Progenitor cell of endocrine pancreas (in vitro differentiated cells): ENCODE measurements at places on chromosomes 12 and 14.
A peak's percentile ranks its signal among the peaks of the same experiment; 100 is the strongest.

- DNase-seq: no peak
- H3K27ac ChIP-seq: no peak overlapping the region
- no peak overlapping the region for H3K4me3 ChIP-seq
These were observed 154.1 kb upstream of the GRIP1 start for GRCh38 chr12:66832997-66833396.

- H3K36me3 ChIP-seq: no peaks in the 10 kb centered on the region
- no peak overlapping the region for H3K4me3 ChIP-seq
- no peak for DNase-seq
- no peaks in the 10 kb centered on the region for H3K27me3 ChIP-seq
- no peak overlapping the region for H3K27ac ChIP-seq
These were observed 495.1 kb downstream of the EGLN3 start for GRCh38 chr14:33455654-33456345.

- peak overlapping the region; percentile 95 for H3K27ac ChIP-seq
- peaks cover 23% of the 10 kb centered on the region for H3K4me1 ChIP-seq
- peak overlapping the region; percentile 89 for H3K4me3 ChIP-seq
- no peaks in the 10 kb centered on the region for H3K27me3 ChIP-seq
These were observed 1.7 kb downstream of the SUPT16H start for GRCh38 chr14:21382095-21382494.

DNA sequence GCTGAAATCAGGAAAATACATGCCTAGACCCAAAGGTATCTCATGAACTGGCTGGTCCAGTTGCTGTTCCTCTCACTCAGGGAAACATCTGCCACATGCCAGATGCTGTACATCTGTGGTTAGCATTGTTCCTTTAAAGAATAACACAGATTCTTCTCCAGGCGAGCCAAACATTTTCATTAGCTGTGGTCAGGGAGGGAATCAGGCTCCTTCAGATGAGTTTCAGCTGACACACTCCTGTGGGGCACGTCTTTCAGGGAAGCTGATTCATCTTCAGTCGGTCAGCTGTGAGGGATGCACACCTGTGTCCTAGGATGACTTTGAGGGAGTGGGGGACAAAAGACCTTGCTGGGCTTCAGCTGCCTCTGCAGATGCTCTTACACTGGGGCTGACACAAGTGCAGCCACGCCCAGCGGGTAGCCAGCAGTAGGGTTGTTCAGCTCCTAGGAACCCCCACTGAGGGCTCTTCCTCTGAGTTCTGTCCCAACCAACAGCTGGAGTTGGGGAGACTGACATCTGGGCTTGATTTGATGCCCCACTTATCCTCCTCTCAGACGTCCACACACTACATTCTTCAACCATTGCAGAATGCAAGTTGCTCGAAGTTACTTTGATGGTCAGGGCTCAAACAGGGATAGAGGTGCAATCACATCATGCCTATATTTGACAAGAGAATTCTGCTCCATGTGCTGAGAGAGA, 155.0 kb downstream of the NUAK1 start:
- DNase-seq: no peak
- no peak overlapping the region for H3K27ac ChIP-seq
- H3K4me3 ChIP-seq: no peak overlapping the region
- H3K4me1 ChIP-seq: peaks cover 4% of the 10 kb centered on the region
- H3K27me3 ChIP-seq: peaks cover 24% of the 10 kb centered on the region

DNA sequence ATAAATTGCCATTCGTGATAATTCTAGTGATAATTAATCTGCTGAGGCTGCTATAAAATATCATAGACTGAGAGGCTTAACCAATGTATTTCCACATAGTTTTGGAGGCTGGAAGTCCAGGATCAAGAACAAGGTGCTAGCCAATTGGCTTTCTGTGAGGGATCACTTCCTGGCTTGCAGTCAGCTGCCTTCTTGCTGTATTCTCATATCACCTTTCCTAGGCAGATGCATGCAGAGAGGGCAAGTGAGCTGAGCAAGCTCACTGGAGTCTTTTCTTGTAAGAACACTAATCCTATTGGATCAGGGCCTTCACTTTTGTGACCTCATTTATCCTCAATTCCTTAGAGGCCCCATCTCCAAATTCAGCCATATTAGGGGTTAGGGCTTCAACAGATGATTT, 640.7 kb downstream of the DIO2 start:
- H3K27me3 ChIP-seq: no peaks in the 10 kb centered on the region
- peaks cover 7% of the 10 kb centered on the region for H3K4me1 ChIP-seq
- no peak overlapping the region for H3K27ac ChIP-seq
- DNase-seq: no peak
- no peak overlapping the region for H3K4me3 ChIP-seq
- H3K36me3 ChIP-seq: no peaks in the 10 kb centered on the region

- H3K4me1 ChIP-seq: peaks cover 5% of the 10 kb centered on the region
- no peak for DNase-seq
- H3K36me3 ChIP-seq: no peaks in the 10 kb centered on the region
These were observed 27.4 kb upstream of the DDHD1 start for GRCh38 chr14:53180272-53181221.

DNA sequence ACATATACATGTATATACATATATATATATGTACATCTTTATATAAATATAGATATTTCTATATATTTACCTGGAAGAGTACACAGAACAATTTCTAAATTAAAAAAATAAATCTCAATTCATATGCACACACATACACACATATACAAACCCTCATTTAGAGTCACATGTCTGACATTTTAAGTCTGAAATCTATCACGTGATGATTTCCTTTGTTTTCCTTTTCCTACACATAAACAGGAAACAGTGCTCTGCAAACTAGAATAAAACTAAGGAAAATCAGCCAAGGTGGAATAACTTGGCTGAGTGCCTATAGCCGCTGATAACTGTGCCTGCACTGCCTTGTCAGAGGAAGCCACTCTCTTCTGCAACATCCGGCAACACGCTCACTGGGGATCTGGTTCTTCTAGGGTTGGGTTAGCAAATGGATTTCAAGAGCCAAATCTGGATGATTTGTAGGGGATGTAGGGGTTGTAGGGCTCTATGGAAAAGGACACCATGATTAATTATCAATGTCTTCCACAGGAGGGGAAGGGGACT, 480.7 kb downstream of the TMEM132D start:
- no peak for DNase-seq
- H3K36me3 ChIP-seq: no peaks in the 10 kb centered on the region
- no peaks in the 10 kb centered on the region for H3K27me3 ChIP-seq
- no peak overlapping the region for H3K27ac ChIP-seq
- H3K4me1 ChIP-seq: peaks cover 8% of the 10 kb centered on the region

DNA sequence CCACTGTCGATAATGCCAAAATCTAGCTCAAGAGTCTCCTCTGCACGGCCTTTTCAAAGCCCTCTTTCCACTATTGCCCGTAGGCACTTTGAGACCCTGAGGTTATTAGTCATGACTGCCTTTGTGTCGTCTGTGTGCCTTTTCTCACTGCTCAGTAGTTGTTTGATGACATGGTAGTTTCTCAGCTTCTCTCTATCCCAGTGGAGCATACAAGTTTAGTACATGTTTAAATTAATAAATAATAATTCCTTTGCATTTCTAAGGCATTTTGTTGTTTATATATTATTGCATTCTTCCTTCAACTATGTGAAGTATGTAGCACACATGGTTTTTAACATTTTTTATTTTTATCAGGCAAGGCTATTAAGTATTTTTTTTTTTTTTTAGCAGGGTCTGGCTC, 458.1 kb downstream of the PCNX1 start:
- peak overlapping the region; percentile 85 for H3K27ac ChIP-seq
- no peak overlapping the region for H3K4me3 ChIP-seq
- no peaks in the 10 kb centered on the region for H3K27me3 ChIP-seq
- peaks cover 26% of the 10 kb centered on the region for H3K4me1 ChIP-seq
- DNase-seq: no peak
- H3K36me3 ChIP-seq: peaks cover 4% of the 10 kb centered on the region

GRCh38 chr14:91904483-91904882, 37.1 kb upstream of the TC2N start:
- H3K4me3 ChIP-seq: no peak overlapping the region
- peaks cover 14% of the 10 kb centered on the region for H3K4me1 ChIP-seq
- no peaks in the 10 kb centered on the region for H3K27me3 ChIP-seq
- H3K27ac ChIP-seq: peak overlapping the region; percentile 33

GRCh38 chr14:51979088-51979709, 10.1 kb upstream of the RTRAF start:
- no peaks in the 10 kb centered on the region for H3K36me3 ChIP-seq
- H3K4me1 ChIP-seq: no peaks in the 10 kb centered on the region
- DNase-seq: peak; percentile 75
- no peak overlapping the region for H3K27ac ChIP-seq

GRCh38 chr14:54278665-54279295, 118.0 kb upstream of the CDKN3 start:
- H3K36me3 ChIP-seq: no peaks in the 10 kb centered on the region
- no peak for DNase-seq
- H3K4me1 ChIP-seq: no peaks in the 10 kb centered on the region
- H3K4me3 ChIP-seq: no peak overlapping the region
- no peak overlapping the region for H3K27ac ChIP-seq

DNA sequence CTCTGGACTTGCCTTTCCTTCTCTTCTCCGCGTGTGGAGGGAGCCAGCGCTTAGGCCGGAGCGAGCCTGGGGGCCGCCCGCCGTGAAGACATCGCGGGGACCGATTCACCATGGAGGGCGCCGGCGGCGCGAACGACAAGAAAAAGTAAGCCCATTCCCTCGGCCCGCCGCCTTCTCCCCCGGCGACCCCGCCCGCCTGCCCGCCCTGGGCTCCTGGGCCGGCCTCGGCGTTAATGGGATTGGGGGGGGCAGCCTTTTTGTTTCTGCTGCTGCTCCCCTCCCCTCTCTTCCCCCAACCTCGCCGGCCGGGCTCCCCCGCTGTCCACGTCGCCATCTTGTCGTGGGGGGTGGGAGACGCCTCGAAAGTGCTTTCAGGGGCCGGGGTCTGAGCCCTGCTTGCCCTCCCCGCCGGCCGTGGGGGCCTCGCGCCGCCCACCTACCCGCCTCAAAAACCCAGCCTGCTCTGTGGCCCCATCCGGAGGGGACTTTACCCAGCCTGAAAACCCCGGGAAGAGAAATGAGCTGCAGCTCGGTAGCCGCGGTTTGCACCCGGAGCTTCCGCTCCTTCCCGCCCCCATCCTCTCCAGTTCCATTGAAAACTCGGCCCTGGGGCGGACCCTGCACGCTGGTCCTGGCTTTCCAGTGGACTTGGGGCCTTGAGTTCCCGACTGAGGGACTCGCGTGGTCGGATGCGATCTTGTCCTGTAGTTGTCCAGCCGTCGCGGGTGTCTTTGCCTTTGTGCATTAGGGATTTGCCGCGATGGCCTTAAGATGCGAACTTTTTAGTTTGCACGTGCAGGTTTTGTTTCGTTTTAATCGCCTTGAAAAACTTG, 598 bp downstream of the HIF1A start:
- no peaks in the 10 kb centered on the region for H3K27me3 ChIP-seq
- H3K4me3 ChIP-seq: peak overlapping the region; percentile 91
- peak overlapping the region; percentile 100 for H3K27ac ChIP-seq
- peaks cover 41% of the 10 kb centered on the region for H3K4me1 ChIP-seq

DNA sequence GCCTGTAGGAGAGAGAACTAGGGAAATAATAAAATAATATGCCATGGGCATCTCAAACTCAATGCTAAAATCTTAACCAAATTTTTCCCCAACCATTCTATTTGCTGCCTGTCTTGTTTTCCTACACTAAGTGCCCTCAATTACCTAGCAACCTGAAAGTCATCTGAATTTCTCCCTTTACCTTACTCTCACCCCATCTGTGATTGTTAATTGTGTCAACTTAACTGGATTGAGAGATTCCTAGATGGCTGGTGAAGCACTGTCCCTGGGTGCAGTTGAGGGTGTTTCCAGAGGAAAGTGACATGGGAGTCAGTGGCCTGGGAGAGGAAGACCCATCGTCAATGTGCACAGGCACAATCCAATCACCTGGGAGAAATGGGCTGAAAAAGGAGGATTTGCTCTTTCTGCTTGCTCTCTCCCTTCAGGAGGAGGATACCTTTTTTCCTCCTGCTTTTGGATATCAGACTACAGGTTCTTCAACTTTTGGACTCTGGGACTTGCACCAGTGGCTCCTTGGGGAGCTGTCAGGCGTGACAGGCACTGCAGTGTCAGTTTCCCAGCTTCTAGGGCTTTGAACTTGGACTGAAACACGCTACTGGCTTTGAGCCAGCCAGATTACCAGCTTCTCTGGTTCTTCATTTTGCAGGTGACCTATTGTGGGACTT, 100.1 kb downstream of the PPP1R12A start:
- H3K27me3 ChIP-seq: no peaks in the 10 kb centered on the region
- no peak for DNase-seq
- no peak overlapping the region for H3K27ac ChIP-seq
- peaks cover 29% of the 10 kb centered on the region for H3K36me3 ChIP-seq
- no peak overlapping the region for H3K4me3 ChIP-seq

- no peak for DNase-seq
- H3K36me3 ChIP-seq: no peaks in the 10 kb centered on the region
- H3K4me1 ChIP-seq: peaks cover 4% of the 10 kb centered on the region
These were observed 1.5 kb upstream of the GALNT6 start for GRCh38 chr12:51392556-51393237.

DNA sequence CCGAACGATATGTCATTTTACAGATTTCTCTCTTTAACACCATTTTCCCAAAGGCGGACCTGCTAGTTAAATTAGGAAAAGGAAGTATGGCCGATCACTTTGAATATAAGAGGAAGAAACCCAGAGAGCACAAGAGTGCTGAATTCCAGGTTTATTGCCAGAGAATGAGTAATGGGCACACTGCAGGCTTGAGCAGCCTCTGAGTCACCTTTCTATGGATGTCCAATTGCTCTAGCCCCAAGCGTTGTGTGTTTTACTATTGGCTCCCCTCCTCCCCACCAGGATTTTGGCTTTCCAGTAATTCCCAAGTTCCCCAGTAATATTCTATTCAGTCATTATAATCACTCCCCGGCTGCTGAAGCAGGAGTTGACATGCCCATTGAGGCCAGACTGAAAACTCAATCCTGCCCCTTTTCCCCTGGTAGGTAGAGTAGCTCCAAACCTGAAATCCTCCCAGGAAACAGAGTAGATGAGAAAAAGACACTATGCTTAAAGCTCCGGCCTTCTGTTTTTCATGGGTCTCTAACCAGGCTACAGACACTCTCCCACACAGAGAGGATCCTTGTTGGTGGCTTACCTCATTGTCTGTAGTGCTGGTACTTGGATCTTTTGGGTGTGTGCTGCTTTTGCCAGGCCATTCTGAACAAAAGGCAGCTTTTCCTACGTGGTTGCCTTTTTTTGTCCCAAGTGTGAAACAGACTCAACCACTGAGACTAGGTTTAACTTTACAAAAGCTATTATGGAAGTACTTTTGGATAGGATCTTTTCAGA, 704.3 kb upstream of the FLRT2 start:
- no peak overlapping the region for H3K4me3 ChIP-seq
- H3K4me1 ChIP-seq: no peaks in the 10 kb centered on the region
- H3K36me3 ChIP-seq: no peaks in the 10 kb centered on the region
- no peaks in the 10 kb centered on the region for H3K27me3 ChIP-seq
- DNase-seq: no peak
